ENCODE measurements at places on chromosomes 1 and 21.

GRCh38 chr1:36836916-36837315 is 197.4 kb downstream of the GRIK3 start:
- DNase-seq, result no peak

DNA sequence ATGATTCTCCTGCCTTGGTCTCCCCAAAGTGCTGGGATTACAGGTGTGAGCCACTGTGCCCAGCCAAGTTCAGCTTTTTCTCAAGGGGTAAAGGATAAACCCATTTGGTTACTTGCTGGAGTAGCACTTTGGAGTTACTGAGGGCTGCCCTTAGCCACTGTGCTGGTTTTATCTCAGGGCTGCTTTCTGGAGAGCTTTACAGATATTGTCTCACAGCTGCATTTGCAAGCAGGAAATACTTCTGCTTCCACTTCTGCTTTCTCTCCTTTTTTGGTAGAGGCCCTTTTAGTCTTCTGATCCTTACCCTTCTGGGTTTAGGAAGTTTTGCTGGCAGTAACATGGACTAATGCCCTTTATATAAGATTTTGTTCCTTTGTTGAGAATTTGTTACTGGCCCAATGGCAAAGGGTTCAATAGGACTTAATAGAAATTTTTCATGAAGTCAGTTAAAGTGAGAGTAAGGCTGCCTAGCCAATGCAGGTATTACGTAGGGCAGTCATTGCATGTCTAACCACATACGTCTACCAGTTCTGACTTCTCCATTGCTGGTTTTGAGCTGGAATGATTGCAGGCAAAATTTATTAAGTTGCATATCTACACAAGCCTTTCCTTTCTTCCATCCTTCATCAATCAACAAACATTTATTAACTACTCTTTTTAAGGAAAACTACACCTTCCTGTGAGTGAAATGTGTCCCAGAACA is 24.4 kb downstream of the CAP1 start:
- DNase-seq, result no peak

- DNase-seq, result no peak
Observed at GRCh38 chr1:47227341-47228232, 4.4 kb downstream of the TAL1 start.

- DNase-seq, result no peak
Observed at GRCh38 chr1:162629651-162630050, 2.6 kb upstream of the DDR2 start.

GRCh38 chr1:244653439-244654107 is 647 bp downstream of the DESI2 start:
- no peak for DNase-seq

DNA sequence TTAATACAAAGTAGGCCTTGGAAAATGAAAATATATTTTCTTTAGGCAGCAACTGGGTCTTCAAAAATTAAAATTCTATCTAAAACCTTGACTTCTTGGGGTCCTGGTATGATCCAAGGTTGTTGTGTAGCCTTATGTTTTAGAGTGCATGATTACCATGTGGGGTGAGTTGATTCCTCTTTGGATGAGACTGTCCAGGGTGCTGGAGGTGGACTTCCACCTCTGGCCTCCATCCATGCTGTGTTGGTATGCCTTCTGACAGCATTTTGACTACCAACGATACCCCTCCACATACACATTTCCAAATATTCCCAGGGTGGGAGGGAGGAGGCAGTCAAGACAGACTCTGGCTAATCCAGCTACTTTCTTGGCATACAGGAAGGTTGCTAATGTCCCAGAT is 205.0 kb downstream of the TNR start:
- no peak for DNase-seq

DNA sequence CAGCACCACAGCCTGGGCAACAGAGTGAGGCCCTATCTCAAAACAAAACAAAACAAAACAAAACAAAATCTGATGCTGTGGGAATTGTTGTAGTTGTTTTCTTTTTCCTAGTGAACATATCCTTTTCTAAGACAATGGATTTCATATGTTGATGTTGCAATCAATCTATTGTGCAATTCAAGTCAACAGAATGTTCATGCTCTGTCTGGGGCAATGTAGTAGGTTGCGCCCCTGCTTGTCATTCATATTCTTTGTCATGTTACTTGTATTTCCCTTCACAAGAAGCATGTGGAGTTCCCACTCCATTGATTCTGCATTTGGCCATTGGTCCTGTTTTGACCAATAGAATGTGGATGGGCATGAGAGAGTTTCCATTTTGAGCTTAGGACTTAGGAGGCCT is 223.9 kb downstream of the DUSP10 start:
- no peak for DNase-seq

DNA sequence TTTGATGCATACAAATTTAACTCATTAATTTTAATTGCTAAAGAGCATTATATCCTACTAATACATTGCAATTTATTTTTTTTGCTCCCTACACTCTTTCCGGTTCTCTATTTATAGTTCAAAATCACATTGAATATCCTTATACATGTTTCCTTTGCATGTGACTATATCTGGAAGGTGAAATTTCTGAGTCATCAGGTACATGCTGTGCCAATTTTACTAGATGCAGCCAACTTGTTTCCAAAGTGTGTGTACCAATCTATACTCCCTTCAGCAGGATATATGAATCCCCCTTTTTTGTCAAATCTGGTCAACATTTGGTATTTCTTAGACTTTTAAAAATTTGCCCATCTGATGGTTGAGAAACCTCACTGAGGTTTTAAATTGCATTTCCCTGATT is 602.9 kb upstream of the CAMK1G start:
- no peak for DNase-seq

DNA sequence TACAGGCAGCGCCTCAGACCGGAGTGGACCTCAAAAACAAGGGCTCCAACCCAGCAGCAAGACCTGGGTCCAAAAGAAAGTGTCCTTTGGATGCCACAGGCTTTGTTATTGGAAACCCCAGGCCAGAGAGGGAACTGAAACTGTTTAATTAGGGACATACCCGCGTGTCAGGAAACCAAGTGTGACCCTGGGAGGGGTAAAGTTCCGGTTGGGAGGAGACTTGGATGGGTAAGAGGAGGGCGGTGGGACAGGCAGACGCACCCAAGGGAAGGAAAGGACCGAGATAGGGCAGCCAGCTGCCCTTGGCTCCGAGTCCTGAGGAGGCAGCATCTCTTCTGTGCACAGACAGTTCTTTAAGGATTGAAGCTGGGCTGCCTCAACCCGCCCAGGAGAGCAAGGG is 71.4 kb downstream of the CDC7 start:
- DNase-seq, result no peak

- no peak for DNase-seq
Observed at GRCh38 chr1:55612988-55613387, 397.8 kb upstream of the USP24 start.

DNA sequence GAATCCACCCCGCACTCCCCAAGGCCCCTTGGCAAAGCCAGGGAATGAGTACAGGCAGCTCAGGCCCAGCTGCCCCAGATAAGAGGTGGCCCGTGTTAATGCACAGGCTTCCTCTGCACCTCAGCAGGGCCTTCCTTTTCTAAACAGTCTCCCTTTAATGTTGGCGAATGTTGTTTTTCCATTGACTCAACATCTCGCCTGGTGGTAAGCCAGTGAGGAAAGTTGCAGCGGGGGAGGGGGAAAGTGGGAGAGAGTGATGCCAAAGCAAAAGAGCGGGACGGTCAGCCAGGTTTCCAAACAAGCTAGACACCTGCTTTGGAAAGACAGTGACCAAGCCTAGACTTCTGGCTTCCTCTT is 10.3 kb upstream of the PROX1 start:
- no peak for DNase-seq

GRCh38 chr21:20902511-20902910 is 95.7 kb upstream of the NCAM2 start:
- DNase-seq, result no peak

DNA sequence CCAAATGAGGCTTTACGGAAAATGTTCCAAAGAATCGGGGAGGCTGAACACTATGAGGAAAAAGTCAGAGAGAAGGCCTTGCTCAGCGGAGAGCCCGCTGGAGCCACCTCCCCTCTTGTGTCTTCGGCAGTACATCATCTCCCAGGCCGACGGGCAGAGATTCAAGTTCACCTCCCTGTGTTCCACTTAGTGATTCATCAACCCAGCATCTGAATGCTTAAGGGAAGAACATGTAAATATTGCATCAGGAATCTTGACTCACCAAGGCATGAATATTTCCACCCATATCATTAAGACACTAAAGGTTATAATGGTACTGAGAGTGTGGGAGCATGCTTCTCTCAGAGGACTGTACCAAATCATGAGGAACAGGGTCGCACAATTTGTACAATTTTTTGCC is 172.5 kb downstream of the ST6GALNAC5 start:
- no peak for DNase-seq

GRCh38 chr1:85661767-85662166 is 46.5 kb downstream of the ZNHIT6 start:
- DNase-seq, result no peak

- DNase-seq, result no peak
Observed at GRCh38 chr1:39690794-39691382, 345 bp downstream of the HPCAL4 start.

DNA sequence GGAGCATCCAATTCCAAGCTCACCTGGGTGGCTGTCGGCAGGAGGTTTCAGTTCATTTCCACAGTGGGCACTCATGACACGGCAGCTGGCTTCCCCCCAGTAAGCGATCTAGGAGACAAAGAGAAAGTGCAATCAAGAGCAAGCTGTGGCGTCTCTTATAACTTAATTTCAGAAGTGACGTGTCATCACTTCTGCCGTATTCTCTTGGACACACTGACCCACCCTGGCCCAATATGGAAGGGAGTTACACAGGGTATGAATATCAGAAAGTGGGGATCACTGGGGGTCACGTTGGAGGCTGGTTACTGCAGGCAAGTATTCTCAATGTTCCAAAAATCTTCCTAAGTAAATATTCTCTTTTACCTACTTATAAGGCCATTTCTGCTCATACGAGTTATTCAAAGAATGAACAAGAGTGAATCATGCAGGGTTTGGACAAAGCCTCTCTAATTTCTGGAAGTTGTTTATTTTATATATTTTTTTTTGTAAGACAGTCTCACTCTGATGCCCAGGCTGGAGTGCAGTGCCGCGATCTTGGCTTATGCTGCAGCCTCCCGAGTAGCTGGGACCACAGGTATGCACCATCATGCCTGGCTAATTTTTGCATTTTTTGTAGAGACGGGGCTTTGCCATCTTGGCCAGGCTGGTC is 46.5 kb upstream of the GREM2 start:
- DNase-seq, result no peak

GRCh38 chr1:177646757-177647730 is 322.8 kb downstream of the SEC16B start:
- DNase-seq, result no peak

All from NCI-H1092 (cell line).